ENCODE measurements at places on chromosomes 7 and 10.

DNA sequence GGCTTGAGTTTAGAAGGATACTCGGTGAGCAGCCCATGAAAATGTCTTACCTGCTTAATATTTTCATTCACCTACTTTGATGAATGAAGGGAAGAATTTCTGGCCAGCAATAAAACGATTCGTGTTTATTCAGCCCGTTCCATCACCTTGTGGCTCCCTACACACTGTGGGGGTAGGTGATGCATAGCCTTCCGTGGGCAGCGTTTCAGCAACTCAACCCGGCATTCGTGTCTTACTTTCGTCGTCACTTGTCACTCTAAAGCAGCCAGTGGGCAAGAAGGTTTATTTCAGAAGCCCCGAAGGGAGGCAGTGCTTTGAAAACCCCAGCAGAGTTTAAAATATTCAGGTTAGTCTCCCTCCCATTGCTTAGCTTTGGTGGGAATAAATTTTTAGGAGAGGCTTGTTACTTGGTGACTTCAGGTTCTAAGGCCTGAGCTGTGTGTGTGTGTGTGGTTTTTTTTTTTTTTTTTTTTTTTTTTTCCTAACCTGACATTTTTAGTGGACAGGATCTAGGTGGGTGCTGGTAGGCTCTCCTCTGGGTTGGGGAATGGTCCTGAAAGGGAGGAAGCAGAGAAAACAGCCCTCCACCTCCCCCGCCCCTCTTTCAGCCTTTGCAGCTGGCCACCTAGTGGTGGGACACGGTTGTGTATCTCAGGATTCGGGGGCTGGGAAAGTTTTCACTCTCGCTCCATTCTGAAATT lies 1.8 kb downstream of the GRK5 start:
- peak; percentile 61 for DNase-seq

- DNase-seq, result no peak
These were observed 4.6 kb upstream of the CYP3A4 start for GRCh38 chr7:99788554-99788953.

DNA sequence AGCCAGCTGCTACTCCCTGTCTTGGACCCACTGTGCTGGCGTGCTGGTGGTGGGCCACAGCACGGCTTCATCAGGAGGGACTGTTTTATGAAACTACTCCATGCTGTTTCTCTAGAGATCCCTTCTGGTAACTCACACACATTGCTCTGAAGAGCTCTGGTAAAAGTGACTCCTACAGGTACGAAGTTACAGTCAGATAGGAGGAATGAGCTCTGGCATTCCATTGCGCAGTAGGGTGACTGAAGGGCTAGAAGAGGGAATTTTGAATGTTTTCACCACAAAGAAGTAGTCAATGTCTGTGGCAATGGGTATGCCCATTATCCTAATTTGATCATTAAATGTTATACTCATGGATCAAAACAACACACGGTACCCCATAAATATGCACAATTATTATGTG lies 609 bp downstream of the MAT1A start:
- no peak for DNase-seq

DNA sequence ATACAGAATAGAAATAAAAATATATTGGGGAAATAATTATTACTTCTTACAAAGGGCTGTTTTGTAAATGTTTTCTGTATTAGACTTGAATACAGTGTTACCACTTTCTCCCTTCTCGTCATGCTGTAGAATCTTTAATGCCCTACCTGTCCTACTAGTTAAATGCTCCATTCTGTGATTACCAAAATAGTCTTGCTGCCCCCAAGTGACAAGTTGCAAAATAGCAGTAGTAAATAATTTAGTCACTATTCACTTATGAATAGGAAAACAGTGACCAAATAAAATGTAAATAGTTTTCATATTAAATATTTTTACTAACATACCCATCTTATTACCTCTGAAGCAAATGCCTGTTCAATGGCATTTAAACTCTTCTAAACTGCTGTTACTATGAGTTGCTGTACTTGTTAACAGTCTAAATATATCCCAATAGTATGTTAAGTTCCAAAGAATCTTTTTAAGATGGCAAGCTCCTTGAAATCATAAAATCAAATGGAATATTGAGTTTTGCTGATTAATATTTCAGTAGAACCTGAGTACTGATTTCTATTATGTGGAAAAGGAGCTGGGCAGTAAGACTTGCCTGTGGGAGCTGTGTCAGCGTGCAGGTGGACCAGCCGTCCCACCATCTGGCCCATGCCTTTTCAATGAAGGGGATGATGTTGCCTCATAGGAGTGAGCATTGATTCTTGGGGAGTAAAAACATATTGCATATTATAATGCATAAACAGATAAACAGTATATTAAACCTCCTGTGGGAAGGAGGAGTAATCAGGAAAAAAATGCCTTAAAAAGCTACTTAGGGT lies 18.1 kb upstream of the OIT3 start:
- peak; percentile 41 for DNase-seq

DNA sequence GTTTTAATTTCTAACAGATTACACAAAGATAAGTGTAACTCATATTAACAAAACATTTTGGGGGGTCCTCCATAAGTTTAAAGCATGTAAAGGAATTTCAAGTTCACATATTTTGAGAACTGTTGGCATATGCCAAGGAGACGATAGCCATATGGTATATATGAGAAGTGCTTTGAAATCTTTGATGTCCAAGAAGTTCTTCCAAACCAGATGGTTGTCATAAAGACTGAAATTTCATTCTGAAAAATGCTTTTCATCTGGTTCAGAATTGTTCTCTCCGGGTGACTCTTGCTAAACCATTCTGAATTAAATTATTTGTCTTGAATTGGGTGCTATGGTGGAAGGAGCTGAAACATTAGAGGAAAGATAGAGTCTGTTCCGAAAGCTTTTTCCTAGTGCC lies 513.0 kb upstream of the AKR1E2 start:
- DNase-seq, result no peak

DNA sequence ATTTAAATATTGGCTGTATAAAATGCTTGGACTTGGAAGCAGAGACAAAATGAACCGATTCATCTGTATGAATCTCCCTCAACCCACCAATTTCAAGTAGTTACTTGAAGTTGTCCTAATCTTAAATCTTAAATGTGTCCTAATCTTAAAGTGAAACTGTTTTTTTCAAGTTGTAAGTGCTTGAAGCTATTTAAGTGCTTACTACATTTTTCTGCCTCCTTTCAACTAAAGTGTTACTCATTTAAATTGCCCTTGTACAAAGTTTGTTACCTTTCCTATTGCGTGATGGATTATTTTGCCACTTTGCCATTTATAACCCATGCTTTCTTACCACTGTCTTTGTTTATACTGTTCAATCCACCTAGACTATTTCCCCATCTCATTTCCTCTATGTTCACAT lies 2.8 kb downstream of the BCAP29 start:
- no peak for DNase-seq

Measured in brain (organoid and tissue), 16 donors.